ENCODE measurements at places on chromosomes 7 and 10.

DNA sequence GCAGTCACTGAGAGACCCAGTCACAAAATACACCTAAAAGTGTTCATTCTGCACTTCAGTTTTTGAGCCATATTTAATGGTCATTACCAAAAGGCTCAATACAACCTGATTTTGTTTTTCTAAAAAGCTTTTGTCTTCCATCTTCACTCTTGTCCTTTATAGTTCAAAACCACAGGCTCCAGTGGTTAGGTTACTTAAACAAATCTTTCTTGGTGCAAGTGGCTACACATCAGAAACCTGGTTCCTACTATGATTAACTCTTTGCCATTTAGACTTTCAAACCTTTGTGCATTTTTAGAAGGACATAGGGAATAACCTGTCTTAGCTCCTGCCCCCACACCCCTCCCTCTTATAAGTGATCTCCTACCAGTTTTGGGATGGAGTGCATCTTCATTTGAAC is 135.8 kb downstream of the STRA8 start:
- no peak for DNase-seq

GRCh38 chr7:117982071-117983055 is 109.1 kb upstream of the CTTNBP2 start:
- no peak for DNase-seq

DNA sequence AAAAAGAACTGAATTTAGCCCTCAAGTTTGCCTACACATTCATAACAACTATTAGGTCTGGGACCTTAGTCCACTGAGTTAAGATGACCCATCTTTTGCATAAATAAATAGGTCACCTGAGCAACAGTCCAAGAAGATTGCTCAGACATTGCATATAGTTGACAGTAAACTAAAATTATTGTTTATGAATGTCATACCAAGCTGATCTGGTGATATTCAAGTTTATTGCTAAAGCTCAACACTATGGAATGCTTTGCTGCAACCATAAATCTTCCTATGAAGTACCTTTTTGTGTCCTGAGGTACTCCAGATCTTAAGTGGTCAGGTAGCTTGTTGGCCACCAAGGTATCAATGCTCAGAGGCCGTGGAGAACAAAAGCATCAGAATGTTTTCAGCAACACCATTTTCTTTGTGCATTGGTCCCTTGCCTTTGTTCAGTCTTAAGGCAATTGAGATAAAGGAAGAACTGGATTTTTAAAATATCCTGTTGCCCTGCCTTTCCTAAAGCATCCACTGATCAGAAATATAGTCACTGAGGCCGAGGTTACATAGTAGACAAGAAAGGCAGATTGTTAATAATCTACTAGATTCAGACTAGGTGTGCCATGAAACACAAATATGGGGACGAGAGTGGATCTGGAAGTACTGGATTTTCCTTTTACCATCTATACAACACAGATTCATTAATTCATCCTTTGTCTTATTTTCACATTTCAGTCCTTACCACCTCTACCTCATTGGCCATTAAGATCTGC is 321.3 kb downstream of the PTEN start:
- no peak for DNase-seq

GRCh38 chr10:62491597-62491996 is 117.4 kb downstream of the ZNF365 start:
- no peak for DNase-seq

DNA sequence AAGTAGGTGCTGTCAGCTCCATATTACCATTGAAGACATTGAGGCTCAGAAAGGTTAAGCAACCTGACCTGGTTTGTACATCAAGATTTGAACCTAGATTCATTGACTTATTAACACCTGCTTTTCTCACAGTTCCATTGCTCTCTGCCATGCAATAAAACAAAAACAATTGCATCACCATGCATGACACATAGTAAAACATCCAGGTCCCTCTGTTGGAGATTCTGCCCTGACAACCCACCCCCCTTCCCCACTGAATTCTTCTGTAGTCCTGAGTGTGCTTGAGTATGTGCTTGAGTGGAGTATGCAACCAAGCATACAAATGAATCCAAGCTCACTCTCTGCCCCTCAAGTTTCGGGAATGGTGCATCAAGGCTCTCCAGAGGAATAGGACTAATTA is 6.0 kb upstream of the LMBR1 start:
- DNase-seq = no peak

- DNase-seq = no peak
Measured at GRCh38 chr10:107826171-107826570, 661.7 kb upstream of the SORCS1 start.
